SK-N-SH (cell line): ENCODE measurements at places on chromosomes 3 and 15. TPM values are rescaled to one million over a fixed set of nuclear protein-coding genes. Genes with fewer than 3 reads are reported as not detected.

- DNase-seq = no peak
Measured at GRCh38 chr3:158713094-158713499, 19.2 kb downstream of the RARRES1 start.

DNA sequence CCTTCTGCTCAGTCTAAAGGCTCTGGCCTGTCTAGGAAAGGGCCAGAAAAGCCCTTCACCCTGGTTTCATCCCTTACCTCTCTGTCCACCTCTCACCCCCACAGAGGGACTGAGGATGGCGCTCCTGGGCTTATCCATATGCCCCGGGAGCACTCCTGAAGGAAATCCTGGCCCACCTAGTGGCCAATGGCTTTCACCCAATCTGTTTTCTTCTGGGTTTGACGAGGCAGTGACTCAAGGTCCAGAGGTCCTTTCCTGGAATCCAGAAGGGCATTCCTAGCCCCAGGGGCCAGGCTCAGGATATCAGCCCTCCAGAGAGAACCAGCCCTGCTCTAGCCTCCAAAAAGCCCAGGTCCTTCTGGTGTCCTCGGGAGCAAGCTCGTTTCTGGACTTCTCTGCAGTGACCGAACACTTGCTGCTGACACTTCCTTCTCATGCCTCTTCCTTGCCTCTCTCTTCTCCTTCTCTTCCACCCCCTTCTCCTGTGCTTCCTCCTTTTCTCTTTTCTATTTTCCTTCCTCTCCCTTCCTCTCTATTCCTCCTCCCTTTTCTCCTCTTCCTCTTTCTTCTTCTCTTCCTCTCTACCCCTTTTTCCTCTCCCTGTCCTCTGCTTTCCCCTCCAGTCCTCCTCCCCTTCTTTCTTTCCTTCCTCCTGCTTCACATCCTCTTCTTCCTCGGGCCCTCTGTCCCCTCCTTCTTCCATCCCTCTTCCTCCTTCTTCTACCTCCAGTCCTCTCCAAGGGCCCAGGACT is 59.6 kb downstream of the RHCG start:
- DNase-seq = no peak

DNA sequence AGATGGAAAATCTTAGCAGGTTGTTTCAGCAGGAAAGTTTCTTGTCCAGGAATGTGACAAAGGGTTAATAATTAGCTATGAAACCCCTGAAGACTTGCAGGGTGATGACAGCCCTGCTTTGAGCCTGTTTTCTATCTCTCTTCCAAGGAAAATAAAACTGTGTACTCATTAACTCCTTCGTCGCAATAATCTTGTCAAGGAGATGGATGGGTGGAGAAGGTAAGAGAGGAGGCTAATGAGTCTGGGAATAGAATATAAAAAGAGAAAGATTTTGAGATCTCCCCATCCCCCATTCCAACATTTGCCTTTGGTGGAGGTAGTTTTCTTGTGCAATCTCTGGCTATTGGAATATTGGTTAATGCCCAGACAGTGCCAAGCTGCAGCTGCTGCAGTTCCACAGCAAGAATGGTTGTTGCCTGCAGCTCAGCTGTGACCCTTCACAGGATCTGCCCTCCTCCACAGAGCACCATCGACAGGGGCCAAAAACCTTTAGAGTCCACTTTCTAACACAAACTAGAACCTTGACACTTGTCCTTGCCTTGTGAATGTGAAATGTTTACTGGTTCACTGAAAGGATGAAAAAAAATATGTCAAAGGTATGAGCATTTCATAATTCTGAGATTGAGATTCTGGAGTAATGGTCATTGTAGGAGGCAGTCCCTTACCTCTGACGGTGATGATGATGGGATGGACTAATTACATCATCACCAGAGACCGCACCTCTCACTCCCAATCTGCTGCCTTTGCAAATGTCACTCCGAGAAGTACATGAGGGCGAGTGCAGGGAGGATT is 4.2 kb upstream of the LRIG1 start:
- DNase-seq = no peak

GRCh38 chr15:101480613-101481380 is 8.7 kb downstream of the PCSK6 start:
- DNase-seq = no peak

- DNase-seq = no peak
Measured at GRCh38 chr15:71154607-71155200, 39.4 kb downstream of the THSD4 start.

DNA sequence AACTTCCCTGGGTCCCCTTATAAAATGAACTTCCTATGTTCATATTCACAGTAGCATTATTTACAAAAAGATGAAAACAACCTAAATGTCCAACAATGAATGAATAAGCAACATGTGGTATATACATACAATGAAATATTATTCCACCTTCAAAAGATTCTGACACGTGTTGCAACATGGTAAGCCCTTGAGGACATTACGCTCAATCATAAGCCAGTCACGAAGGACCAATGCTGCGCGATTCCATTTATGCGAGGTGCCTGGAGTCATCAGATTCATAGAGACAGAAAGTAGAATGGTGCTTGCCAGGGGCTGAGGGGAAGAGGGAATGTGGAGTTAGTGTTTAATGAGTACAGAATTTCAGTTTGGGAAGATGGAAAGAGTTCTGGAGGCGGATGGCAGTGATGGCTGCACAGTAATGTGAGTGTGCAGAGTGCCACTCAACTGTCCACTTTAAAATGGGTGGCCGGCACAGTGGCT is 88.8 kb upstream of the ALDH1A3 start:
- DNase-seq = no peak

DNA sequence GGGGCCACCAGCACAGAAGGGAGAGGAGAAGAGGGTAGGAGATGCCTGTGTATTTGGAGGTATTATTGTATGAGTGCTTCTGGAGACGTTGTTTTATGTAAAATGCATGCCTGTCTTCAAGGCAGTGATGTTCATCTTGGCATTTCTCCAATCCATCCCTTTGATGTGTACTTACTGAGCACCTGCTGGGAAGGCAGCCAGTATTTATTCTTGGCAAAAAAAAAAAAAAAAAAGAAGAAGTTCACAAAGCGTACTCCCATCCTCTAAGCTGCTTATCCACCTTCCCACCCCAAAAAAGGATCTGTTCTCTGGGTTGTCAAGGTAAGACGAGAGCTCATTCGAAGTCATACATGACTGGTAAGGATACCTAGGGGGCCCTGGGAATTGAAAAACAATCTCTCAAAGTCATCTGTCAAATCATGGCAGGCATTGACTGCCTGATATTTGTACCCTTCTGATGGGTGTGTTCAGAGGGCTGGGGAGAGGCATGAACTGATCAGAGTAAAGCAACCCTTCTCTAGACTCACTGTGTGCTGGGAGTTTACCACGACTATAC is 30.0 kb upstream of the SLC6A1 start:
- no peak for DNase-seq

GRCh38 chr3:156425651-156426050 is 129.3 kb downstream of the SSR3 start:
- DNase-seq = no peak

DNA sequence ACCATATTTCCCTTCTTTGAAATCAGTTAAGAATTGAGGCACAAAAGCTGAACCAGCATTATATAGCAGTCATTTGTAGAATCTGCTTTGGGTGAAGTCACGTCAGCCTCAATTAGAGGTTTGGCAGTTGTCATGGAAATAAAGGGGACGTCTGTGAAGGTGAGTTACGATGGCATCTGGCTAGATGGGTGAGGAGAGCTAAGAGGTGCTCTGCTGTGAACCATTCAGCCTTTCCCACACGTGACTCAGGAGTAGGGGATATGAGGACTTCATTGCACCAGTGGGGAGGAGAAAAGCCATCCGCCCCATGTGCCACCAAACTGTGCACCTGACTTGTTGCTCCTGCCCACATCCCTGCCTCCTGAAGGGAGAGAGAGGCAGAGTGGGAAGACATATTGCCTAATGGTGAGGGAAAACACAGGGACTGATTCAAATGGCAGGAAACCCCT is 2.8 kb upstream of the C15orf40 start:
- DNase-seq = no peak

GRCh38 chr3:177658354-177658753 is 461.1 kb upstream of the TBL1XR1 start:
- DNase-seq = no peak

DNA sequence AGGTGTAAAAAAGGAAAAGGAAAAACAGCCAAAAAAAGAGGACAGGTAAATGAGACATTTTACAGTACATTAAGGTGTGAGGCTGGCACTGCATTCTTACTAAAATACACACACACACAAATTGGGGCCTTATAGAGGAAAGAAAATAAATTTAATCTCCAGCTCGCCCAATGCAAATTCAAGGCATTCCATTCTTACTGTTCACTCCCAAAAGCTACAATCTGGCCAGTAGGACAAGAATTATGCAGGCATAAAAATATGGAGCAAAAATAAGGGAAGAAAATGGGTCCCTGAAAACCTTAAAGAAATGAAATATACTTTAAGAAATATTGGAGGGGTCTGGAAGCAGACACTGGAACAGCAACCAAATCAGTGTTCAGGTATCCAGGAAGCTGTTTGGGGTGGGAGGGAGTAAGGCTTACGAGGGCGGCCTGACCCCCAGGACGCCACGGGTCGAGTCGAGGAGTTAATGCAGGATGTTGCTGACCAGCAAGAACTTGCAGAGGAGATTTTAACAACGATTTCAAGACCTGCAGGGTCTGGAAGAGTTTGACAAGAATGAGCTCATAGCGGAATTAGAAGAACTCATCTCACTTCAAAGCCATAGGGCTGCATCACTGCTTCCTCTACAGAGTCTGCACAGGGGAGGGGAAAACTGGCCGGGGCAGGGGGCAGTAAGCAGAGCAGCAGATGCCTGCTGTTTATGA is 245.5 kb downstream of the TBL1XR1 start:
- no peak for DNase-seq

DNA sequence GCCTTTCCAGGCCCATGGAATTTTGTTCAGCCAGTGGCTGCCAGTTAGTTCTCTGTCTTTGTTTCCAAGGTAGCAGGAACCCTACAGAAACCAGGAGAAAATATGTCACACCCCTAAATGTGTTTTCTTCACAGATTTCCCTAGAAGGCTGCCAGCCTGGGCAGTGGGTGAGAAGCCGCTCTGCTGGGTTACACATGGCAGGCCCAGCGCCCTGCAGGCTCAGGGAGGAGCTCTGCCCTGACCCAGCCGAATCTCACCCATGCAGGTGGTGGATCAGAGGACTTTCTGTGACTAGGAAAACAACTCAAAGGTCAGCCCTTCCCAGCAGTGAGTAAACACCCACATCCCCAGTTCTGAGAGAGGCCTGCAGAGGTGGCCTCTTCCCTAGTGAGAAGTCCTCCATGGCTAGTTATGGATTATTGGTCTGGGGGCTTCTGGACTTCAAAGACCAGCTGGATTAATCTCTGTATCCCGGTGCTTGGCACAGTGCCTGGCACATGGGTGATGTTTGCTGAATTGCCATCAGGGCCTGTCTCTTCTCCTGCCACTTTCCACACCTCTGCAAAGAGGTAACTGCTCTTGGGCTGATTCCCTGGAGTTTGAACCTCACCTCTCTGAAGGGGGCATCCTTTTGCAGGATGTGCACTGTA is 34.7 kb upstream of the BDH1 start:
- DNase-seq = no peak

- DNase-seq = no peak
Measured at GRCh38 chr3:159174715-159175692, 373.1 kb downstream of the MFSD1 start.

- DNase-seq = no peak
Measured at GRCh38 chr3:7982126-7982525, 519.5 kb upstream of the LMCD1 start.

GRCh38 chr3:117063930-117064329 is 354.4 kb downstream of the TUSC7 start:
- no peak for DNase-seq

DNA sequence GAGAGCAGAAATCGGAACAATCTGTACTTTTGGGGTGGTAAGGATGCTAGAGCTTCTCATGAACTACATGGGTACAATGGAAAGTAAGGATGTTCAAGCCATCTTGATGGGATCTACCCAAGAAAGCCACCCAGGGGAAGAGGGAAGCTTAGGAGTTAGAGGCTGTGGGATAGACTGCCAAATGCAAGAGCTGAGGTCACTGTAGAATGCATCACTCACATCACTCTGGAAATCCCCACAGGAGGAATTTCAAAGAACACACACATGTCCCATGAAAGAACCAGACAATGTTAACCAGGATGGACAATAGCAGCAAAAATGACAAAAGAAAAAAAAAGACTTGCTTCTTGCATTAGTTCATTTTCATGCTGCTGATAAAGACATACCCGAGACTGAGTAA is 32.8 kb upstream of the UBE2E2 start:
- no peak for DNase-seq

DNA sequence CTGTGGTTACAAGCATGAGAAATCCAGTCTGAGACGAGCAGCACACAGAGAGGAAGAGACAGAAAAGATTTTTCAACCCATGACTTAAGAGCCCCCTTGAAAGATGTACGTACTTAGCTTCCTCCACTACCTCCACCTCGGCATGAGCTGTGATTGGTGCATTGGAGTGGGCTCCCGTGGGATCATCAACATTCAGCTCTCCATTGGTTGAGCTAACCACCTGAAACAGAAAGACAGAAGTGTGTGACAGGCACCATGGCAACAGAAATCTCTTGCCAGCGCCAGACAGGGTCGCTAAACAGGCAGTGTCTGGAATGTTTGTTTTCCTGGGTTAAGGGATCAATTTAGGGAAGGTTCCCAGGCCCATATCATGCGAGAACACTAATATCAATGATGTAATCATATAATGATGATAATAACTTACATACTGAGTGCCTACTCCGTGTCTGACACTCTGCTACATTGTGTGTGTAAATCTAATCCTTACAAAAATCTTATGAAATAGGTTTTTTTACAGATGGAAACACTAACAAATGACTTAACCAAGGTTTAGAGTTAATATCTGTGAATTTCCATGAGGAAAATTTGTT is 17.5 kb upstream of the PPIB start:
- DNase-seq = peak; percentile 53

DNA sequence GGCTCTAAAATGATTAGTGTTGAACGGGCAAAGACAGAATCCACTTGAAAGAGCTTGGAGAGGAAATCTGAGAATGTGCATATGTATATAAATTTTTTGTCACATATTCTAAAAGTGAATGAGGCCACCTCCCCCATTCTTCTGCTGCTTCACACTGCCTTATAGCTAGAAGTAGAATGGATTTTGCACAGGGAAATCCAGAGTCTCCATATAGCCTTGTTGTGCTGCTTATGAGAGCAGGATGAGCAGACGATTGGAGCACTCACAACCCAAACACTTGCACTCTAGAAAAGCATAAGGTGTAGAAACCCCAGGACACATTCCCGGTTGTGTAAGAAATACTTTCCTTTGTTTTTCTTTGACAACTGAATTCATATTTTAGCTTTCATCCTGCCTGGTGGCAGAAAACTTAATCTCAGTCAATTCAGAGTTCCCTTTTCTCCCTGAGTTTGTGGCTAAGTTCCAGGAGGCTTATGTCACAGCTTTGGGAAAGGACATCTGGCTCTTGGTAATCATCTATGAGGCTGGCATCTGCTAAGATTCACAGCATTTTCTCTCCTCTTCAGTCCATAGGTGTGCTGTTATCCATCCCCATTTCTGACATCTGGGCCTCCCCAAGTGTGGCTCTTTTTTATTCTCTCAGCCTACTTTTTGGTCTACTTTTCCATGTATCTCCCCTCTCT is 188.4 kb upstream of the PFN2 start:
- no peak for DNase-seq

Gene FETUB
- polyA plus RNA-seq = 0.05 TPM in 2 replicates

Gene TMEM115
- polyA plus RNA-seq = 47.8 and 49.2 TPM in 2 replicates

Gene PDHB
- 87.5 and 94.7 TPM in 2 replicates for polyA plus RNA-seq

Gene LRRIQ4
- polyA plus RNA-seq = not detected in 2 replicates

Gene EAF2
- polyA plus RNA-seq = 0.63 and 0.85 TPM in 2 replicates

Gene CAMK2N2
- polyA plus RNA-seq = 0.89 and 2.2 TPM in 2 replicates

Gene ITPKA
- polyA plus RNA-seq = 1.0 and 2.2 TPM in 2 replicates
